ENCODE measurements at places on chromosomes 3 and 15.

DNA sequence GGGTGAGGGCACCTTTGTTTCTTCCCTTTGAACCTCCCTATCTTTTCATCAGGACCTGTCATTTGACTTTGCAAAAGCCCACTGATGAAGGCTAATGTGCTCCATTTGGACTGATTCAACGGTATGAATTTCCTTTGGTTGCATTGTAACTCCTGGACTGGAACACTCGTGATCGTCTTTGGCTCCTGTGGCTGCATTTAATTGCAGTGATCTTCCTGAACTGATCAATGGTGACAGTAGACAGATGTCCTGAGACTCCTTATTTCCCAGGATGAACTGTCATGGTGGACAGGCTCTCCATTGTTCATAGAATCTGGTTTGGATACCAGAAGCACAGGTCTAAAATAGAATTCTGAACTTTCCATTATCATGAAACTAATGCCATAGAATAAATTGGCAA lies 224.8 kb upstream of the GAP43 start:
- DNase-seq: no peak

DNA sequence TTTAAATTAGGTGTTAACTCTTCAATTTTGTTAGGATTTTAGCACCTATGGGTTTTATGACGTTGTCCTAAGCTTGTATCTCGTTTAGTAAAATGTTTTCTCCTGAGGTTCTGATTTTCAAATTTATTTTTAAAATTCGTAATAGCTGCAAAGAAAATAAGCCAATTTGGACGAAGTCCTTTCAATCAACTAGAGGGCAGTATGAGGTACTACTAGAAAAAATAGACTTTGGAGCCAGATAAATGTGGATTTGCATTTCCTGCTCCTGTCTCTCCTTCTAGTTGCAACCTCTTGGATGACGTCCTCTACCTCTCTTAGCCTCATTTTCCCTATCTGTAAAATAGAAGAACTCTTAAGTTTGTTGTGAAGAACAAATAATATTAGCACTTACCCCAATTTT lies 81.1 kb downstream of the SLTM start:
- no peak for DNase-seq

GRCh38 chr3:123396171-123397049 lies 52.5 kb downstream of the ADCY5 start:
- DNase-seq: no peak

- no peak for DNase-seq
Observed at GRCh38 chr3:83934192-83935021, 1024.4 kb upstream of the CADM2 start.

GRCh38 chr3:149044339-149045083 lies 41.8 kb downstream of the HLTF start:
- no peak for DNase-seq

- DNase-seq: no peak
Observed at GRCh38 chr15:87121336-87121735, 1041.7 kb downstream of the AGBL1 start.

- no peak for DNase-seq
Observed at GRCh38 chr15:74347757-74348250, 19.6 kb downstream of the CYP11A1 start.

DNA sequence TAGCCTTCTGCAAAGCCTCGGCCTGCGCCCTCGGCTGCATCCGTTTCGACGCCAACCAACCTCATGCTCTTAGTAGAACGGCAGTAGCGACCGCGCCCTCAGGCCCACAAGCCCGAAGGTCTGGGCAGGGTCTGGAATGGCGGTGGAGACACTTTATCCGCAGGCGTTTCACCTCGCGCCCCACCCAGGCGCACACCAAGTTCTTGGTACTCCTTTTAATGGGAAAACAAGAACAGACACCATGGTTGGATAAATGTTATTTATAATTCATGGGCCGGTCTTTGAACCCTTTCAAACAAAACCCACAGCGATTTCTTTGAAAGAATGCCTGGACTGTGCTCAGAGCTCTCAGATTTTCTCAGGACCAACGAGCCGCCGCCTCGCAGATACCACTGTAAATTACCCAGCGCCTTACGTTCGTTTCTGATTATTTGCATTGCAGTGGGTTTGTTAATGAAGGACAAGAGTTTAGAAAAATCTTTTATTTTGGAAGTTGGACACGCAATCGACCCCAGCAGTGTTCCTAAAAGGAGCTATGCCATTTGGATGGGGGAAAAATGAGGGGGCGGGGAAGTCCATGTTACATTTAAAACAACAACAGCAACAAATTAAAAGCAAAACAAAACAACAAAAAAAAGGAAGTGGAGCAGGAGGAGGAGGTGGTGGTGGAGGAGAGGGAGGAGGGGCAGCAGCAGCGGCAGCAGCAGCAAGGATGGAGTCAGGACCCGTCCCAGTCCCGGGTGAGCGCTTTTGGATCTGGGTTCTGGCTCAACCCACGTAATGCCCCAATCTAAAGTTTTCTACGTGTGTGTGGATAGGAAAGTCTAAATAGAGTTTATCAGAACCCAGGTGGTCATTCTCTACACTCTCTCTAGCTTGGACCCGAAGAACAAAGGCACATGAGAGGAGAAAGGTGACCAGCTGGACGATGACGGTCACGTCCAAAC lies 993 bp upstream of the ISL2 start:
- DNase-seq: peak; percentile 42

DNA sequence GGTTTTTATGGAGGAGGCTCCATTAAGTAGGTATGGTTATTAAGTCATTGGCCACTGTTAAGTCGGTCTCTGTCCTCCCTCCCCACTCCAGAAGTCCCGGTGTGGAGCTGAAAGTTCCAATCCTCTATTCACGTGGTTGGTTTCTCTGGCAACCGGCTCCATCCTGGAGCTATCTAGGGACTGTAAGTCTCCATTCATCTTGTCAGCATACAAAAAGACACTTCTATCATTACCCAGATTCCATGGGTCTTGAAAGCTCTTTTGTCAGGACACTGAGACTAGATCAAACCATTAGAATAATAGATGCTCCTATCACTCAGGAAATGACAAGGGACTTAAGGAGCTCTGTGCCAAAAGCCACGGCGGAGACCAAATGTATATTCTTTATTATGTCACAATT lies 110.3 kb downstream of the PIK3CB start:
- no peak for DNase-seq

- no peak for DNase-seq
Observed at GRCh38 chr3:44242721-44243120, 1.0 kb downstream of the TOPAZ1 start.

All from activated CD8-positive, alpha-beta T cell treated with anti-CD3 and anti-CD28 coated beads for 36 hours (primary cell).